ENCODE measurements at places on chromosomes 3 and 15.

DNA sequence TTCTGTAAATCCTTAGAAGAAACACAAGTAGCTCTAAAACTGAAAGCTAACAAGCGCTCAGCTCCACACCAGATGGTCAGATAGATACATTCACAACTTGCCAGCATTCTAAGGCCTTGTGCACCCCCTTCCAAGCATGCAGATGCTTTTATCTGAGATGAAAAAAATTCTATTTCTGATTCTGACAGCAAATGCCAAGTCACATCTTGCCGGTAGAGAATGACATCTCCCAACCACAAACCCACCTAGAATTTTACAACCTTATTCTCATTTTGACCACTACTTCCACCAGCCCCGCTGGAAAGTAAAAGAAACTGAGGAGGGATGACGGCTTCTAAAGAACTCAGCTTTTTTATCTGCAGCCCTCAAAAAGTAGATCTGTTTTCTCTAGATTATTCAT is 57.7 kb downstream of the SUMF1 start:
- peak; percentile 36 for DNase-seq

DNA sequence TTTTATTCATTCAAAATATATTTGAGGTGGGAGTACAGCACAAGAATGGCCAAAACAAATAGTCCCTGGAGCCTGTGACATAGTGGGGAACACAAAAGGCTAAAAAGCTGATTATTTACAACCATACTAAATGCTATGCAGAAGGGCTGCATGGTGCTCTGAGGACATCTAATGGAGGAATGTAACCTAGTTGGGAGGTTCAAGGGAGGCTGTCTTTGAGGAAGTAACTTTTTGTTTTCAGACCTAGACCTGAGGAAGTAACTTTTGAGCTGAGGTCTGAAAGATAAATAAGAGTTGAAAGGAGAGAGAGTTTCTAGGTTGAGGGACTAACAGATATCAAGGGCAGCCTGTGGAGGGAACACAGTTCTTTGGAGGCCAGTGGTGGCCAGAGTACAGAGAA is 34.8 kb upstream of the RASA2 start:
- DNase-seq = no peak

- no peak for DNase-seq
Measured at GRCh38 chr3:173618148-173618547, 220.6 kb downstream of the NLGN1 start.

GRCh38 chr3:58683001-58683458 is 16.5 kb upstream of the FAM3D start:
- DNase-seq = no peak
